HS-5 (cell line): ENCODE measurements at places on chromosomes 1 and 21.
A peak's percentile ranks its signal among the peaks of the same experiment; 100 is the strongest.

DNA sequence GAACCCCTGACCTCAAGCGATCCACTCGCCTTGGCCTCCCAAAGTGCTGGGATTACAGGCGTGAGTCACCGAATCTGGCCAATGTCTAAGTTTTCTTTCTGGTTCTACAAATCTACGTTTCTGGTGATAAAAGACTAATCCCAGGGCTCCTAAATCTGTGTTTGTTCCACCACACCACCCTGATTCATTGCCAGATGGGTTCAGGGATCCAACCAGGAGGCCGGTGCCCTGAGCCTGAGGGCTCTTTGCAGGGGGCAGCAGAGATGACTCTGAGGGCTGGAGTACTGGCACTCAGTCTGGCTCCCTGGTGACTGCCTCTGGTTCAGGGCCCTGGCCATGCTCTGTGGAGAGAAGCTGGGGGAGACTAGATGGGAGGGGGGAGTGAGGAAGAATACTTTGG lies 10.5 kb upstream of the OPRD1 start:
- no peak for DNase-seq

DNA sequence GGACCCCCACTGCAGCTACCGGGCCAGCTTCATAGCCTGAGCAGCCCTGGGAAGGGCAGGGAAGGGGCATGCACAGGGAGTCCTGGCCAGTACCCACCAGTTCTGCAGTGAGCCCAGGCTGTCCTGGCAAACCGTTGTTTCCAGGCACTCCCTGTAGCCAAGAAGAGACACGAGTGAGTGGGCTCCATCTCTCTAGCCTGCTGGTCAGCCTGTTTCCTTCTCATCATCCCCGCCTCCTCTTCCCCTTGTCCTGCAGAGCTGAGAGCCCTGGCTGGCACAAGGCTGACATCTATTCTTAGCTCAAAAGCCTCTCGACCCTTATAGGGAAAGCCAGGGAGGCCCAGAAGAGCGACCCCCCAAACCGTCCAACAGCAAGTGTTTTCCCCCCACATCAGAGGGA lies 28.7 kb downstream of the COL16A1 start:
- DNase-seq, result no peak

DNA sequence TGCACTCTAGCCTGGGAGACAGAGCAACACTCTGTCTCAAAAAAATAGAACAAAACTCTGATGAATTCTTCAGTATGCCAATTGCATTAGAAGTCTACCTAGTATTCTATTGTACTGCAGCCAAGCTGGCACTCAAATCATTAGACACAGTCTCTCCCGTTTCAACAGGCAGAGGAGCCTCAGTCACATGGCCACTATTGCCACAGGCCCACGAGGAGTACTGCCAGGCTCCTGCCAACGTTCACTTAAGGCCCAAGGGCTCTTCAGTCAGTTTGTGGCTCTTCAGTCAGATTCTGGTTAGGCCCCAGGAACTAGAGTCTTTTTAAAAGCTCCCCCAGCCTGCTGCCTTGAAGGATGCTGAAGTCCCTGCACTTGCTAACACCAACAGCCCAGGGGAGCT lies 73.4 kb downstream of the SH3BGR start:
- DNase-seq, result no peak

DNA sequence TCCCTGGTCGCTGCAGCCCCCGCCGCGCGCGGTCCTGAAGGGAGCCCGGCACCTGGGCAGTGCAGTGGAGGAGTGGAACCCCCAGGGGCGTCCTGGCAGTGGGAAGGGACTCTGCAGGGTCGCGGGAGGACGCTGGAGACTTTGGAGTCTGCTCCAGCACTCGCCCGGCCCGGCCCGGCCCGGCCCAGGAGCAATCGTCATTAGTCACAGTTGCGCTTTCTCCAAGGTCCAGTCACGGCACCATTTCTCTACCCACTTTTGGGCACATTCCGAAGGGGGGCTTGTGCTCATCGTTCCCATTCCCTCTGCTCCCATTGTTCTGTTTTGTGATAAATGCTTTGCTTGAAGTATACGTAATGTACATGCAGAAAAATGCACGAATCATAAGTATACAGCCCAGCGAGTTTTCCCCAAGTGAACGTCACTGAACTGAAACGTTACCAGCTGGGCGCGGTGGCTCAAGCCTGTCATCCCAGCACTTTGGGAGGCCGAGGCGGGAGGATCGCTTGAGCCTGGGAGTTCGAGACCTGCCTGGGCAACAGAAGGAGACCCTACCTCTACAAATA lies 999 bp downstream of the THAP3 start:
- no peak for DNase-seq

GRCh38 chr1:12409681-12410080 lies 179.9 kb downstream of the VPS13D start:
- no peak for DNase-seq

- no peak for DNase-seq
Measured at GRCh38 chr1:8782955-8783354, 34.5 kb downstream of the RERE start.

DNA sequence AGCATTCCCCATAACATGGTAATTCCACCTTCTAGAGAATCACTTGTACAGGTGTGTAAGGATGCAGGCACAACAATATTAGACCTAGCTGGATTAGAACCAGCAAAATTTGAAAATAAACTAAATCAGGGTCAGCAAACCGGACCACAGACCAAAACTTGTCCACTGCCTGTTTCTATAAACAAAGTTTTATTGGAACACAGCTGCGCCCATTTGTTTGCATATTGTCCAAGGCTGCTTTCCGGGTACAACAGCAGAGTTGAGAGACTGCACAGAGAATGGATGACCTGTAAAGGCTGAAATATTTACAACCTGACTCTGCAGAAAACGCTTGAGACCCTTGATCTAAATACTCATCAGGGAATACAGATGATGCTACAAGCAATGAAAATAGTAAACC lies 73.6 kb upstream of the SLC45A1 start:
- no peak for DNase-seq

GRCh38 chr1:81113688-81114087 lies 687.0 kb upstream of the ADGRL2 start:
- DNase-seq, result no peak

GRCh38 chr1:67437961-67438360 lies 7.8 kb upstream of the SERBP1 start:
- DNase-seq, result no peak

GRCh38 chr1:35454176-35454575 lies 103.0 kb downstream of the KIAA0319L start:
- DNase-seq, result no peak

DNA sequence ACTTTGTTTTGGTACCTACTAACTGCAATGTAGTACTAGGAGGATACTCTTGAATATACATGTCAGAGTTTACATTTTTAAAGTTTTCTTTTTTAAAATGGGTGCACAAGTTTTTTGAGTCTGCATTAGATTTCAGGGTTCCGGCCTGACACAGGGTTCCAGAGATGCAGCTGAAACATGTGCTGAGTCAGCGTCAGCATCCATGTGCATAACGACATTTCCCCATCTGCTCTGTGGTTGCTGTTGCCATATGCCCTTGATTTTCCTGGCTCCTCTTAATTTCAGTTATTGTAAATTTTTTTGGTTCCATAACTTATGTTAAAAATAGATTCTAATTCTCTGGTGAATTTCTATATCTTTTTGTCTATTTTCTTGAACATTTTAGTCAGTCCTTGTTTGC lies 12.3 kb upstream of the METTL13 start:
- no peak for DNase-seq

GRCh38 chr21:29786496-29787360 lies 153.1 kb downstream of the GRIK1 start:
- DNase-seq, result no peak

- no peak for DNase-seq
Measured at GRCh38 chr1:117780687-117781475, 148.5 kb downstream of the GDAP2 start.

GRCh38 chr1:90402893-90403849 lies 313.9 kb downstream of the BARHL2 start:
- DNase-seq, result peak; percentile 99

DNA sequence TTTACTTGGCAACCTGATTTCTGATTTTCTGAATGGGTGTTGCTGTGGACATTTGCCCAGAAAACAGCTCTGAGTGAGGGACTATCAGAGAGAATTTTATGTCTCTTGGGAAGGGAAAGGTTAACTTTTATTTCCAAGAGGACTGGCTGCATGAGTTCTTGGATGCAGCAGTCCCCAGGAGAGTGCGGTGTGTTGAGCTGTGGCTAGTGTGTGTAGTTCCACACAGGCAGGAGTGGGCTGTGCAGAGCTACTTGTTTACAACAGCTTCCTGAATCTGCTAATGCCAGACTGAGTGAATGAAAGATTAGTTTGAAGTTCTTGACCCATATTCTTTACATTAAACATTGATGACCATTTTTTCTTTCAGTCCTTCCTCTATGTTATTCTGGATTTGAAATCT lies 41.0 kb upstream of the APOBEC4 start:
- DNase-seq, result no peak

- no peak for DNase-seq
Measured at GRCh38 chr1:58539553-58539952, 7.0 kb downstream of the OMA1 start.

DNA sequence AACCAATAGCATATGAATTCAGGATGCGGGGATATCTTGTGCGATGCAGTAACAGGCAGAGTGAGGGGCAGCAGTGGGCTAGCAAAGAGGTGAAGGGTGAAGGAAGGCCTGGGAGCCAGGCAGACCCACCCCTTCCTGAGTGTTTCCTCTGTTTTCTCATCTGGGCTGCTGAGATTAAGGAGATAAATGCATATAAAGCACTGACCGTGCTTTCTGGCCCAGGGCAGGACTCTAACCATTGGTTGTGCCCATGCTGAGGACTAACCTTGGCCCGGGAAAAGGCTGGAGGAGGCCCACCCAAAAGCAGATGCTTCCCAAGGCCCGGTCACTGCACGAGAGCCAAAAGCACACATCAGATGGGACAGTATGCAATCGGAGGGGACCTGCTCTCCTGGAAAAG lies 87.6 kb downstream of the PSMG1 start:
- DNase-seq, result no peak

GRCh38 chr1:159927849-159928431 lies 2.6 kb upstream of the TAGLN2 start:
- no peak for DNase-seq

DNA sequence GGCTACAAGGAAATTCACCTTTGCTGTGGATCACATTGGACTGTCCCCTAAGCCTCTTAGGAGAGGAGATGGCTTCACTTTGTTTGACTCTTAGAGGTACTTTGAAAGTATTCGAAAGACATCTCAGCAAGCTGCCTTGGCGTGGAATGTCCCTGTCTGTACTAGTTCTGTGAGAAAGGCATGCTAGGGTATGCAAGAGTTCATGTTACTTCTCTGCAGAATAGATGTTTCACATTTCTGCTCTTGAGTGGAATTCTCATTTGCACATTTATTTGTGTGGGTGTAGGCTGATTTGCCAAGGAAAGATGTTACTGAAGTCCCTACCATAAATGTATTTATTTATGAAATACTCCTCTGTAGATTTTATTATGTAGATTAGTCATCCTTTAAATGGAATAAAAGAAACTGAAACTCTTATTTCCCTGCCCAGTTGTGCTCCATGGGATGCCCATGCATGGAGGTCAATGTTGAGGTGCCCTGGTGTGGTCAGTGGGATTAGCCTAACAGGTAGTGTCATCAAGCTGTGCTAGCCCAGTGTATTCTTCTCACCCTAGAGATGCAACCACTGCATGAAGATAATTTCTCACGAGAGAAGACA lies 13.8 kb downstream of the MIA3 start:
- DNase-seq, result no peak

DNA sequence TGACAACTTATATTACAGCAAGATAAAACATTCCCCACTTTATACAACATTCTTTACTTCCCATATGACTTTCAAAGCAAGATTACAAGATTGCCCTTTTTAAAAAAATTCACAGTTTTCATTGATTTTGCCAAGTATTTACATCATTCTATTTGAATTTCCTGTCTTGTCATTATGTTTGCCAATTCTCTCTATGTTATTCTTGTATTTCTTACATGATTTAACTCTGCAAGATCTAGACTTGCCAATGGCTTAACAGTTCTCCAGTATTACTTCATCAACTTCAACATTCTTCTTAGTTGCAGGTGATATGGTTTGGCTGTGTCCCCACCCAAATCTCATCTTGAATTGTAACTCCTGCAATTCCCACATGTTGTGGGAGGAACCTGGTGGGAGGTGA lies 31.6 kb downstream of the FMO4 start:
- DNase-seq, result no peak

DNA sequence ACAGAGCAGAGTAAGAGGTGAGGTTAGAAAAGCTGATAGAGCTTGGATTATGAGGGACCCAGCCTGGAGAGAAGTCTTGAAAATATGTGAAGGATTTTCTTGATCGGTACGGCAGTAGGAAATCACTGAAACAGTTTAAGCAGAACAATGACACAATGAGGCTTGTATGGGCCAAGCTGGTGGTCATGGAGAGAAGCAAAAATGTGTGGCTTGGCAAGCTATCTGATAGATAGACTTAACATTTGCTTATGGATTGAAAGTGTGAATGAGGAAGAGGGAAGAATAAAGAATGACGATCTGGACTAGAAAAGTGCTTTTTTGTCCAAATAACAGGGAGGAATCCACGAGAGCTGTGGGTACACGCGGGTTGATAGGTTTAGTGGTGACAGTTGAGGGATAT lies 15.4 kb upstream of the XPR1 start:
- DNase-seq, result no peak

DNA sequence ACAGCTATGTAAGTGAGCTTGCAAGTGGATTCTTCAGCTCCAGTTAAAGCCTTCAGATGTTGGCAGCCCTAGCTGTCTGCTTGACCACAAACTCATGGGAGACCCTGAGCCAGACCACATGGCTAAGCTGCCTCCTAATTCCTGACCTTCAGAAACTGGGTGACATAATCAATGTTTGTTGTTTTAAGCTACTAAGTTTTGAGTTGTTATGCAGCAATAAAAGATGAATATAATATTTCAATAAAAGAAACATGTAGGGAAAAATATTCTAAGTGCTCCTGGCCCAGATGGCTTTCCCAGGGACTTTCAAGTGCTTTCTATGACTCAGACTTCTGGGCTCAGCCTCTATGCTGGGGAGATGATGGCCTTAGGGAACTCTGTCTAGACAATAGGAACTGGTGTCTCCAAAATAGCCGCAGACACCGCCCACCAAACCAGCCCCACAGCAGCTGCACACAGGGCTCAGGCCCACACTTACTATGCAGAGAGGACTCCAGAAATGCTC lies 20.3 kb upstream of the AZIN2 start:
- no peak for DNase-seq

- no peak for DNase-seq
Measured at GRCh38 chr1:200869376-200869752, 3.4 kb upstream of the GPR25 start.

DNA sequence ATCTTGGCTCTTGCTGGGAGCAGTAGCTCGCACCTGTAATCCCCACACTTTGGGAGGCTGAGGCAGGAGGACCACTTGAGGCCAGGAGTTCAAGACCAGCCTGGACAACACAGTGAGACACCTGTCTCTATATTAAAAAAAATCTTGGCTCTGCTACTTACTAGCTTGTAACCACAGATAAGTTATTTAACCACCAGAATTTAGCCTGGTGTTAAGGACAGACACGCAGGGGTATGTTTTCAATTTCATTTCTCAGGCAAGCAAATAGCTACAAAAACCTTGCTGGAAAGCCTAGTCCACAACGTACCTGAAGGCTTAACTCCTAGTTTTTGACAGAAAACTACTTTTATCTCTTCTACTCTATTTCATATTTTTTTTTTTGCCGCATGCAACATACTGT lies 24.8 kb upstream of the GFI1 start:
- no peak for DNase-seq
